Stimulated activated CD8-positive, alpha-beta memory T cell treated with anti-CD3 and anti-CD28 coated beads, Interleukin-7, amount 100 ng/mL, for 1 hour (primary cell): ENCODE measurements at places on chromosomes 3 and 15.

GRCh38 chr15:74400313-74400860 lies 32.9 kb upstream of the CYP11A1 start:
- DNase-seq = no peak

DNA sequence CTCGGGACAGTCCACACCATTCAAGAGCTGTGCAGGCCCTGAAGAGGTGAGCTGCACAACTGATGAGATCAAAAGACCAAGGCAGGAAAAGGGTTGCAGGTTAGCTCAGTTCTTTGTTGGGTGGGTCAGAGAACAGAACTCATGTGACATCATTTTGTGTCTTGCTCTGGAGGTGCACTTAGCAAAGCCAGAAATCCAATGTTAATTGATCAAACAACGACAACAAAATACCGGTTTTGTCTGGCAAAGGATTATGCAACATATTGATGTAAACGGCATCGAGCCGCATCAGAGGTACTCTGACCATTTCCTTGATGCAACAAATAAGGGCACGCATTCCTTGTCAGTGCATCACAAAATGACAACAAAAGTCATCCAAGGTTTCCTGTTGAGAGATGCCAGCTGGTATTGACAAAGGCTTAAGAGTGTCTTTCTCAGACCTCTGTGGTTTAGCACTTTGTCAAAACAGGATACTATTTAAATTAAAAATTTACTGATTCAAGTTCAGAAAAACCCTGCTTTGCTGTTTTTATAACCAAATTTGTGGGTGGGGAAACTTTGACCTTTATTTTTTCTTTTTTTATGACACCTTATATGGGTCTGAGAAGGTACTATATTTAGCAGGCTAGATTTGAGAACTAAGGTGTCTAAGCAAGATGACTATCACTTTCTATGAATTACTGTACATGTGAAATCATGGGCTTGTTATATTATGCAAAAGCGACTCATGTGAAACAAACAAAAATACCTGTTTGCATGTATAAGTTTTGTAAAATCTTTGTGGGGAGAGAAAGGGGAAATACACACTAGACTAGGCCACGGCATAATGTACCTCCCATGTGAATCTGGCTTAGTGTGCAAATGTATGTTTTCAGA lies 496.1 kb downstream of the FOXP1 start:
- DNase-seq = no peak

- DNase-seq = peak; percentile 22
Observed at GRCh38 chr3:169149349-169149890, 514.1 kb downstream of the MECOM start.

- no peak for DNase-seq
Observed at GRCh38 chr15:31081588-31082250, 19.8 kb downstream of the TRPM1 start.

DNA sequence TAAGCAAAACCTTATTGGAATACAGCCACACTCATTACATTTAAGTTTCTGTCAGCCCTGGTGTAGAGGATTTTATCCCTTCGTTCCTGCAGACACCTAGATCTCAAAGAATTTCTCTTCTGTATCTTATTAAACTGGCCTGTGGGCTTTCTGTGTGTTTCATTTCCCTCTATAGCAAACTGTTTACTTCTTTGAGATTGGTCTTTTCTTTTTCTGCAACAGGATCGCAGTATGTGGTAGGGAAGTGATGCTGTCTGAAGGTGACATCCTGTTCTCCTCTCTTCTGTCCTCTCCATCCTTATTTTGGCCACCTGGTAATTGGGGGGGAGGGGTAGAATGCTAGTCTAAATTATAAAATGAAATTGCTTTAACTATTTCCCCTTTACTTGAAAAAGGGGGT lies 25.5 kb downstream of the ATP1B3 start:
- DNase-seq = no peak

- DNase-seq = no peak
Observed at GRCh38 chr3:141360888-141361598, 7.3 kb upstream of the ZBTB38 start.

DNA sequence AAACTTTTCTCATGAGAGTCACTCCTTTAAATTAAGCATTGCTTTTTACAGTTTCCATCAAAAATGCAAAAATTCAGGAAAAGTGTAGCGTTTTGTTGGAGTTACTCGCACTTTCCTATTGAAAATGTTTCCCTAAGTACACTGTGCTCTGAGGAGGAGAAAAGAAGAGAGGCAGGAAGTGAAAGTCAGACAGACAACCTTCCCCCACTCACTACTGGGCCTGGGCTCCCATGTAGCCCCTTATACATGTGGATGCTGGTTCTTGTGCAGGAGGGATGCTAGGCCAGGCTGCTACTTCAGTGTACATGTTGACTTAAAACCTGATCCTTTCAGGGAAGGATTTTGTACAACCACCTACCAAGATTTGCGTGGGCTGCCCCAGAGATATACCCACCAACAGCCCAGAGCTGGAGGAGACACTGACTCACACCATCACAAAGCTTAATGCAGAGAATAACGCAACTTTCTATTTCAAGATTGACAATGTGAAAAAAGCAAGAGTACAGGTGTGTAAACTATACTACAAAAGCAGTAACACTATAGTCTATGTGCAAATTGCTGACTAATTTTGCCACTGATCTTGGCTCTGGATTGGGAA lies 15.1 kb downstream of the KNG1 start:
- DNase-seq = no peak

DNA sequence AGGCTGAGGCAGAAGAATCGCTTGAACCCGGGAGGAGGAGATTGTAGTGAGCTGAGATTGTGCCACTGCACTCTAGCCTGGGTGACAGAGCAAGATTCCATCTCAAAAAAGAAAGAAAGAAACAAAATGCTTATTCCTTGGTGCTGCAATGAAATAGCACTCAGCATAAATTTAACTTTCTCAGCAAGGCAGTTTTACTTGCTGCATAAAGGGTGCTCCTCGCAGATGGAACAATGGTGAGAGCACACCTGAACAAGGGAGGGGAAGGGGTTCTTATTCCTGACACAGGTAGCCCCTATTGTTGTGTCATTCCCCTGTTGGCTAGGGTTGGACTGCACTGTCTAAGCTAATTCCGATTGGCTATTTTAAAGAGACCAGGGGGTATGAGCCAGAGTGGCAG lies 17.1 kb downstream of the PAK2 start:
- DNase-seq = no peak

GRCh38 chr15:78617516-78617915 lies 3.3 kb downstream of the CHRNA3 start:
- no peak for DNase-seq

GRCh38 chr3:20307383-20307782 lies 121.4 kb upstream of the SGO1 start:
- no peak for DNase-seq

DNA sequence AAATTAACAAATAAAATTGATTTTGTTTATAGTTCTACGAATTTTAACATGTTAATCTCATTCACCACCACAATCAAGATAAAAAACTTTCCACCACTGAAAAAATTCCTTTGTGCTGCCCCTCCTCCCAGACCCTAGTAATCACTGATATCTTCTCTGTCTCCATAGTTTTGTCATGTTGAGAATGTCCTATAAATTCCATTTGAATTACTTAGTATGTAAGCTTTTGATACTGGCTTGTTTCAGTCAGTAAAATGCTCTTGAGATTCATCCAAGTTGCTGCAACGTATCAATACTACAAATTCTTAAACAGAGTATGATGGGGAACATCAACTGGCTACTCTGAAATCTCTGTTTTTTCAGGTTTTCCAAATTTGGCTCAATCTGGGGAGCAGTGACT lies 129.6 kb downstream of the CTNNB1 start:
- no peak for DNase-seq

- no peak for DNase-seq
Observed at GRCh38 chr3:168998792-168999191, 664.7 kb downstream of the MECOM start.

- no peak for DNase-seq
Observed at GRCh38 chr3:38008971-38009580, 18.5 kb downstream of the VILL start.

DNA sequence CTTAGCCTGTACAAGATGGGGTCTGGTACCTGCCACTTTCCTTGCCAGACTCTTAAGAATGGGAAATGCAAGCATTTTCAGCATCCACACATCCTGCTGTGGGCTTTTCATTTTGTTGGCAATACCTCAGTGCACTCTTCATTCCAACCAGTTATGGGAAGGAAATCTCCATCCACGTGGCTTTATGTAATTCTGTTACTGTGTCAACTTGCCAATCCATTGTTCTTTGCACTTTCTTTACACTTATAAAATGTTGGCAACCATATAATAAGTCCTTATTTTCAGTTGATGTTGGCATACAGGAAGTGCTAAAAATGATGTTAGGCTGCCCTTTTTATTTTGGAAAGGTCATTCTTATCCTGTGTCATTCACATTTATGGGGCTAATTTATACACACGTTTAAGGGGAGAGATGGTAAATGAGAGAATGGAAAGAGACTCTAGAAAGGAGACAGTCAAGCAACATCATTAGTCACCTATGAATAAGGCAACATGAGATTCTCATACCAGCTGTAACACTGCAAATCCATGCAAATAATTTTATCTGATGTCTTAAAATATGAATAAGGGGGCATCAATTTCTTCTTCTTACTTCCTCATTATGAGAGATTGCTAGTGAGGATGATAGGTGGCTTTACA lies 238.7 kb downstream of the CHST2 start:
- DNase-seq = no peak
